ENCODE measurements at places on chromosomes 6 and 20.

- no peak for DNase-seq
Observed at GRCh38 chr6:12729467-12729866, 12.9 kb downstream of the PHACTR1 start.

GRCh38 chr6:39812853-39813533, 20.8 kb downstream of the DAAM2 start:
- peak; percentile 82 for DNase-seq

DNA sequence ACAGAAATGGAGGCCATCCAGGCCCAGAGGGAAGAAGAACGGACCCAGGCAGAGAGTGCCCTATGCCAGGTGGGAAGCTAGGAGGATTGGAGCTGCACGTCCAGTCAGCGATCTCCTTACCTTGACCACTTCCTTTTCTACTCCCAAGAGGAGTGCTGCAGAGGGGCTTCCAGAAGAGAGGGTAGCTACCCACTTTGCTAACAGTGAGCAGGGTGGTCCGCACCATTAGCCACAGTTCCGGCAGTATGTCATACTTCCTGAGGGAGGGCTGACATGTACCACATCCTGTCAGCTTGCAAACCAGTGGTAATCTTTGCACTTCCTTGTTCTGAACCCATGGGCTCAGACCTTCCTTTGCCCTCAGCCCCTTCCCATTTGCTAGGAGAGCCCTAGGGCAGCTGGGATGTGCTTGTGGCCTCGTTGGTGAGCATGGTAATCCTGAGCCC, 35.4 kb downstream of the CEP250 start:
- DNase-seq: no peak

GRCh38 chr20:33992145-33992922, 1.4 kb upstream of the RALY start:
- DNase-seq: no peak

DNA sequence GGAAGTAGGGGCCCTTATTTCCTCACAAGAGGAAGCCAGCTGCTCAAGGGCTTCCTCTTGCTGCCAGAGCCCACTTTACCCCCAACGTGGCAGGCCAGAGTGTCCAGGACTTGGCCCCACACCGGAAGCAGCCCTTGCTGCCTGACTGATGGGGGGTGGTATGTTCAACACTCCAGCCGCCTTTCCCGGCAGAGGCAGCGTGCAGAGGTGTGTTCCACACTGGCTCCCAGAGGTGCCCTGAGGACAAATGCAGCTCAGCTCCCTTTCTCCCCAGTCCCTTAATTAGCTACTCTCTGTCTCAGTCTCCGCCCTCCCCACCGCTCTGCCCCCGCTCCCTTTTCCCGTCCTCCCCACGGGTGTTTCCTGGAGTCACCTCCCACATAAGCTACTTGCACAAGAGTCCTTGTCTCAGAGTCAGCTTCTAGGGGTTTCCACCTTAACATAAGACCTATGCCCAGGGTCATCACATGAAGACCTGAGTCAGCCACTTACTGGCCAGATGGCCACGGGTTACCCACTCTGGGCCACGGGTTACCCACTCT, 61.7 kb upstream of the SHLD1 start:
- no peak for DNase-seq

DNA sequence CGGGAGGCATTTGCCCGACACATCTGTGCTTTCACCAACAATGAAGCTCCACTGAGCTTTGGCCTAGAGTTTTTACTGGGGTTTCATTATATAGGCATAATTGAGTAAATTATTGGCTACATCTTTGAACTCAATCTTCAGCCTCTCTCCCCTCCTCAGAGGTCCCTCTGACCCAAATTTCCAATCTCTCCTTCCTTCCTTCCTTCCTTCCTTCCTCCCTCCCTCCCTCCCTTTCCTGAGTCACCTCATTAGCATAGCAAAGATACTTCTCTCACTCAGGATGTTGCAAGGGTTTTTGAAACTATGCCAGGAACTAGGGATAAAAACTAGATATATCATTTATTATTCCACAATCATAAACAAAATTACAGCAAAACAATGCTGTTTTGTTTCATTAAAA, 238.2 kb upstream of the PRND start:
- no peak for DNase-seq
